Lung (tissue), 17 donors: ENCODE measurements at places on chromosomes 16 and 17. TPM values are rescaled to one million over a fixed set of nuclear protein-coding genes. Genes with fewer than 3 reads are reported as not detected.
A peak's percentile ranks its signal among the peaks of the same experiment; 100 is the strongest.

- no peaks in the 10 kb centered on the region for H3K27me3 ChIP-seq
- no peak overlapping the region for H3K27ac ChIP-seq
- no peak overlapping the region for H3K4me3 ChIP-seq
- H3K4me1 ChIP-seq, result no peaks in the 10 kb centered on the region
These were observed 81.4 kb downstream of the SLC39A11 start for GRCh38 chr17:73011016-73011486.

DNA sequence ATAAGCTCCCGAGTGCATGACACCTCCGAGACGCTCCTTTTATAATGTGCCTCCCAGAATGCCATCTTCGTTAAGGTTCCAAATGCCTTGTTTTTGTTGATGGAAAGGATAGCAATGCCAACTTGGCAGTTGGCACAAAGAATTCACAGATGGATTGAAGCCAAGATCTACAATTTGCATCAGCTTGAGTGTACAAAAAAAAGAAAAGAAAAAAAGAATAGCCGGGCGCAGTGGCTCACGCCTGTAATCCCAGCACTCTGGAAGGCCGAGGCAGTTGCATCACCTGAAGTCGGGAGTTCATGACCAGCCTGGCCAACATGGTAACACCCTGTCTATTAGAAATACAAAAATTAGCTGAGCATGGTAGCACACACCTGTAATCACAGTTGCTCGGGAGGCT, 7.6 kb downstream of the TBC1D16 start:
- H3K27me3 ChIP-seq, result peaks cover 4% of the 10 kb centered on the region
- peaks cover 32% of the 10 kb centered on the region for H3K4me1 ChIP-seq
- H3K4me3 ChIP-seq, result no peak overlapping the region
- DNase-seq, result no peak
- H3K36me3 ChIP-seq, result no peaks in the 10 kb centered on the region
- H3K27ac ChIP-seq, result no peak overlapping the region

DNA sequence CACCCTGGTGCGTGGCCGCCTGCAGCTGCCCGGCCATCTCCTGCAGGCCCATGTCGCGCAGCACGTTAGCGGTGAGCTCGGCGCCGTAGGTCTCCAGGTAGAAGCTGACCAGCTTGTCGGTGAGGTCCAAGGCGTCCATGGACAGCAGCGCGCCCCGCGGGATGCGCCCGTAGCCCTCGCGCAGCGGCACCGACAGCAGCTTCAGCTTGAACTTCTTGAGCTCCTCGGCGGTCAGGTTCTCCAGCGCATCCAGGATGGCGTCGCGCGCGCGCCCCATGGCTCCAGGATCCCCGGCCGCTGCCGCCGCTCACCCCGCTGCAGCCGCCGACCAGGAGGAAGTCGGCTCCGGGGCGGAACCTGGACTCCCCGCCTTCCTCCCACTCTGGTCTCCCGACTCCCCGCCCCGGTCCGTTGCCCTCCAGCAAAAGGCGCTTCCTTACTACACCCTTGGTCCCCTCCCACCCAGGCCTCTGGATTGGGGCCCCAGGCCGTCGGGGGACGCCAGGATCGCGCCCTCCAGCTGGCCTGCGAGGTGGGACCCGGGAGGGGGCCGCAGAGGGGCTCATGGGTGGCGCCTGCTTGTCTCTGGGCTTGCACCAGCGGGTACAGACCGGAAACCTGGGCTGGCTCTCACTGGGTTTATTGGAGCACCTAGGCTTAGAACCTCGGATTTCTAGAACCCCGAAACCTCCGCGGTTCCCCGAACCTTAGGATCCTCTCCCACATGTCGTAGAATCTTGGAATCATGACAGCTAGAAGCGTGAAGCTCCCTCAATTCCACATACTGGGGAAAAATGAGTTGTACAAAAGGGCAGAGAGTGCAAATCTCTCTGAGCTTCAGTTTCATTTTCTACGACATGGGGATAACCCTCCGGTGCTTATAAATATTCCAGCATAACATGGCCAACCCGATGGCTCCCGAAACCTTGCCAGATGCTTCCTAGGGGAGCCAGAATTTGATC, at the start of gene PYCARD:
Gene PYCARD, minus strand, starts transcription at position 347 of the 962 bp plus-strand sequence. Its CDS starts 70 bp downstream, at position 277.
- peaks cover 7% of the 10 kb centered on the region for H3K36me3 ChIP-seq
- no peak within 1 kb of the TSS for H3K27ac ChIP-seq
- no peaks in the 10 kb centered on the region for H3K27me3 ChIP-seq

GRCh38 chr17:69492410-69493071, 78.0 kb downstream of the MAP2K6 start:
- H3K4me1 ChIP-seq, result no peaks in the 10 kb centered on the region
- no peaks in the 10 kb centered on the region for H3K36me3 ChIP-seq
- DNase-seq, result no peak
- H3K27ac ChIP-seq, result no peak overlapping the region

DNA sequence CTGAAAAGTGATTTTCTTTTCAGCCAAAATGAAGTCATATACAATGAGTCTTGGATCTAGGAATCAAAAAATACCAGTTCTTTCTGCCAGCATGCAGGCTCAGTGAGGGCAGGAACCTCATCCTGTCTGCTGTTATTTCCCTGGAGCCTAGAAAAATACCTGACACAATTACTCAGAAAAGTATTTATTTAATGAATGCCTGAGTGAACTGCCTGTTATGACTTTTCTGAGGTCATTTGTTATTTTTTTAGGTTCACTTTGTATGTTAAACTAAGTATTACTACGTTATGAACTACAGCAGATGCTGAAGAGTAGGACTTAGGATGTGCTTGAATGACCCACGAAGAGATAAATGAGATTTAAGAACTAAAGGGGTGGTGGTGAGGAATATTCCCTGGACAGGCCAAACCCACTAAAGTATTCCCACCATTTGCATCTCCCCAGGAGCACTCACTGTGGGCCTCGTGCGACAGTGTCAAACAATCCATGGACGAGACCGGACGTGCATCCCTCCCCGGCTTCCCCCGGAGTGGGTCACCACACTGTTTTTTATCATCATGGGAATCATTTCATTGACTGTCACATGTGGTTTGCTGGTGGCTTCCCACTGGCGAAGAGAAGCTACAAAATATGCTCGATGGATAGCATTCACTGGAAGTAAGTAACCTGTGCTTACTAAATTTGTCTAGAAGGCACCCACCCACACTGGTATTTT, 17.1 kb upstream of the VWA3A start:
- no peak for DNase-seq
- H3K36me3 ChIP-seq, result no peaks in the 10 kb centered on the region
- no peak overlapping the region for H3K27ac ChIP-seq
- no peaks in the 10 kb centered on the region for H3K4me1 ChIP-seq
- H3K4me3 ChIP-seq, result no peak overlapping the region

DNA sequence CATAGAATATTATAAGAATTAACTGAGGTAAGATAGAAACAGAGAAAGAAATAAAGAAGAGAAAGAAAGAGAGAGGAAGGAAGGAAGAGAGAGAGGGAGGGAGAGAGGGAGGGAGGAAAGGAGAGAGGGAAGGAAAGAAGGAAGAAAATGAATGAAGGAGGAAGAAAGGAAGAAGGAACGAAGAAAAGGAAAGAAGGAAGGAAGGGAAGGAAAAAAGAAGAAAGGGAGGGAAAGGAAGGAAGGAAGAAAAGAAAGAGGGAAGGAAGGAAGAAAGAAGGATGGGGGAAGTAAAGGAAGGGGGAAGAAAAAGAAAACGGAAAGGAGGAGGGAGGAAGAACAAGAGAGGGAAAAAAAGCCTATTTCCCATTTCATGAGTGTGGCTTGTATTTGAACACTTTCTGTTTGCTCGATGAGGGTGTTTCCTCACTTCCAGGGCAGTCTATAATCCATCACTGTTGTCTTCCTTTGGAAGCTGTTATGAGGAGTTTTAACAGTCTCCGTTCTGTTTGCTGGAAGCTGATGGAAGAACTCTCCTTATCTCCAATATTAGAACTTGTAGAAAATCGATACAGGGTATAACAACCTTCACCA, 402.4 kb downstream of the TMEM114 start:
- no peak overlapping the region for H3K4me3 ChIP-seq
- no peak overlapping the region for H3K27ac ChIP-seq
- H3K36me3 ChIP-seq, result no peaks in the 10 kb centered on the region
- H3K27me3 ChIP-seq, result no peaks in the 10 kb centered on the region

- no peaks in the 10 kb centered on the region for H3K27me3 ChIP-seq
These were observed 824.9 kb downstream of the KCNJ2 start for GRCh38 chr17:70994194-70994593.

DNA sequence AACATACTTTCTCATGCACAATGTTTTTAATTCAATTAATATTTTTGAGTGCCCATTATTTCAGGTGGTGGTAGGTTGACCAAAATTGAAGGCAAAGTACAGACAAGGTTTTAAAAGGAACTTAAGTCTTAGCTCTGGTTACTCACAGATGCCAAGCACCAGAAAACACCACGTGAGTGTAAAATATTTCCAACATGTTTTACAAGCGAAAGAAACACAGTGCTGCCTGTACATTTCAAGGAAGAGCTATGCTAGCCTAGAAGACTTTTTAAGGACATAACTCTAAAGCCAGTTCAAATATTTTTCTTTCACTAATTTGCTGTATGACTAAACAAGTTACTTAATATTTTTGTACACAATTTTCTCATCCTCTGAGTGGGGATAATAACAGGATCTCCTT, 736.4 kb upstream of the GOT2 start:
- no peak overlapping the region for H3K27ac ChIP-seq
- no peaks in the 10 kb centered on the region for H3K36me3 ChIP-seq
- no peaks in the 10 kb centered on the region for H3K4me1 ChIP-seq

The PGAP3 gene
- polyA plus RNA-seq, result 15.9 TPM

DNA sequence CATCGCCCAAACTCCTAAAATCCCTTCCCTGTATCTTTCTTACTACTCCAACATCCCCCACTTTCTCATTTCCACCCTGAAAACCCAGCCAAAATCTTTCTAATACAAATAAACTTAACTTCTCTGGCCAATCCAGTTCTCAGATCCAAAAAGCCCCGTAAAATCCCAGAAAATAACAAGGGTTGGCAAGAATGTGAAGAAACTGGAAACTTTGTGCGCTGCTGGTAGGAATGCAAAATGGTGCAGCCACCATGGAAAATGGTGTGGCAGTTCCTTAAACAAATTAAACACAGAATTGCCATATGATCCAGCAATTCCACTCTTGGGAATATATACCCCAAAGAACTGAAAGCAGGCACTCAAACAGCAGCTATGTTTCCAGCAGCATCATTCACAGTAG, 24.1 kb downstream of the LRRC75A start:
- no peak overlapping the region for H3K4me3 ChIP-seq
- H3K36me3 ChIP-seq, result no peaks in the 10 kb centered on the region
- no peak for DNase-seq

DNA sequence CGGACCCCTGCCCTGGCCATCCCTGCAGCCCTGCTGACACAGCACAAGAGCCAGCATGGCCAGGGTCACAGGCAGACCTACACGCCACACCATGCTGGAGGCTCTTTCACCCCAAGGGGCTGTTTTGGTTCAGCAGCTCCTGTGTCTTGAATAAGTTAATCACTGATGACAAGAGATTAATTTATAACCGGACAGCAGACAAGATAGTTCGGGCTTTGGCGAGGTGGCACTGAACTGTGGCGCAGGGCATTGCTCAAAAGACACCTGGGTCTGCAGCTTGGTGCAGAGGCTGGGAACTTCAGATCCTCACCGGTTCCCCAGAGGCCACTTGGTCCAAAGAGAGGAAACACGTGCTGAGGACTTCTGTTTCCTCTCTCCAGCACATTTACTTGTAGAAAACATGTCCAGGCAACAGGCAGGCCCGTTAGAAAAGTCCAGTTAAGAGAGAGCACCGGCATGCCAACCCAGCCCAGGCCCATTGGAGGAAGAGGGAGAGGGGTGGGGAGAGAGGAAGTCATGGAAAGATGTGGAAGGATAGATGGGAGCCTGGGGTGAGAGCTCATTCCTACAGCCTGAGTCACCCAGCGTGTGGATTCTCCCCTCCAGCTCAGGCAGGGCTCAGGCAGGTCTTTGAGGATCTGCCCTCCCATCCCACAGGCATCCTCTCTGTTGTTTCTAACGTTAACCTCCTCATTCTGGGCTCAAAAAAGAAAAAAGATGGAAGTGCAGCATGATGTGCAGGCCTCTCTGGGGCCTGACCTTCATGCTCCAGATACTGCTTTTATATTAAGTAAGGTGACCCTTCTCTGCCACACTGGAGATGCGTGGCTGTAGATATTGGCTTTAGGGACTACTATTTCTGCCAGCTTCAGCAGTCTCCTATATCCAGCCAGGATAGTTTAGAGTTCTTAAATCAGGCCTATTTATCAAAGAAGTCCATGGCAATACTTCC, 80.0 kb upstream of the HNF1B start:
- H3K4me3 ChIP-seq, result no peak overlapping the region
- H3K27ac ChIP-seq, result no peak overlapping the region
- no peak for DNase-seq
- no peaks in the 10 kb centered on the region for H3K36me3 ChIP-seq
- no peaks in the 10 kb centered on the region for H3K27me3 ChIP-seq
- H3K4me1 ChIP-seq, result peaks cover 10% of the 10 kb centered on the region

- peaks cover 2% of the 10 kb centered on the region for H3K4me1 ChIP-seq
- H3K36me3 ChIP-seq, result no peaks in the 10 kb centered on the region
- no peak overlapping the region for H3K4me3 ChIP-seq
- no peak for DNase-seq
- H3K27me3 ChIP-seq, result peaks cover 18% of the 10 kb centered on the region
These were observed 24.8 kb downstream of the MAPT start for GRCh38 chr17:45919136-45919535.

GRCh38 chr17:50420419-50421112, 5.5 kb upstream of the ACSF2 start:
- peaks cover 9% of the 10 kb centered on the region for H3K4me1 ChIP-seq
- DNase-seq, result peak; percentile 6

The NLRC3 gene
- 1.4 TPM for polyA plus RNA-seq

The CALB2 gene
- polyA plus RNA-seq, result 11.7 TPM

GRCh38 chr16:228151-228851, 948 bp downstream of the LUC7L start:
- peak overlapping the region; percentile 99 for H3K27ac ChIP-seq
- no peak for DNase-seq
- peaks cover 21% of the 10 kb centered on the region for H3K36me3 ChIP-seq
- H3K27me3 ChIP-seq, result no peaks in the 10 kb centered on the region
- peak overlapping the region; percentile 92 for H3K4me3 ChIP-seq

GRCh38 chr17:14481664-14482063, 180.8 kb downstream of the HS3ST3B1 start:
- H3K36me3 ChIP-seq, result no peaks in the 10 kb centered on the region
- H3K27ac ChIP-seq, result no peak overlapping the region
- no peak for DNase-seq

- H3K27ac ChIP-seq, result no peak overlapping the region
- no peaks in the 10 kb centered on the region for H3K4me1 ChIP-seq
- no peak overlapping the region for H3K4me3 ChIP-seq
- DNase-seq, result no peak
These were observed 13.1 kb upstream of the RNPS1 start for GRCh38 chr16:2280981-2281542.

The P2RX5 gene
- 1.3 TPM for polyA plus RNA-seq

The NPIPA3 gene
- 0.22 TPM for polyA plus RNA-seq

- no peak overlapping the region for H3K4me3 ChIP-seq
- no peaks in the 10 kb centered on the region for H3K27me3 ChIP-seq
- no peaks in the 10 kb centered on the region for H3K4me1 ChIP-seq
- no peaks in the 10 kb centered on the region for H3K36me3 ChIP-seq
These were observed 541 bp downstream of the CCL3 start for GRCh38 chr17:36089339-36089865.

DNA sequence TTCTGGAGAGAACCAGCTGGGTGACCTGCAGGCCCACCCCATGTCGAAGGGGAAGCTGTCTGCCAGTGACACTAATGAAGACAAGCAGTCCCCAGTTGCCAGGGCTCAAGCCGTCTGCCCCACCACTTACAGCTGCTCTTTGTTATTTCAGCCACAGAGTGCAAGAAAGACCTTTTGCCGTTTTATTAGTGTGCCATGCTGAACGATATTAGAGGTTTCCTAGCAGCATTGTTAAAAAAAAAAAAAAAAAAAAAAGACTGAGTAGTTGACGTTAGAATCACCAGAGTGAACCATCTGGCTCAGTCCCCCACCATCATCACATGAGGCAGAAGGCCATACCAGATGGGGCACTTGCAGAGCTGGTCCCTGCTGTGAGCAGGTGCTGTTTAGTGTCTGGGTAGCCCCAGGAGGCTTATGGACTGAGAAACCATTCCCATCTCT, 26.5 kb upstream of the SLC39A11 start:
- no peak overlapping the region for H3K27ac ChIP-seq
- no peaks in the 10 kb centered on the region for H3K27me3 ChIP-seq

The KCNH4 gene
- 0.57 TPM for polyA plus RNA-seq
